ENCODE measurements at places on chromosomes 11 and 22.
A peak's percentile ranks its signal among the peaks of the same experiment; 100 is the strongest.

DNA sequence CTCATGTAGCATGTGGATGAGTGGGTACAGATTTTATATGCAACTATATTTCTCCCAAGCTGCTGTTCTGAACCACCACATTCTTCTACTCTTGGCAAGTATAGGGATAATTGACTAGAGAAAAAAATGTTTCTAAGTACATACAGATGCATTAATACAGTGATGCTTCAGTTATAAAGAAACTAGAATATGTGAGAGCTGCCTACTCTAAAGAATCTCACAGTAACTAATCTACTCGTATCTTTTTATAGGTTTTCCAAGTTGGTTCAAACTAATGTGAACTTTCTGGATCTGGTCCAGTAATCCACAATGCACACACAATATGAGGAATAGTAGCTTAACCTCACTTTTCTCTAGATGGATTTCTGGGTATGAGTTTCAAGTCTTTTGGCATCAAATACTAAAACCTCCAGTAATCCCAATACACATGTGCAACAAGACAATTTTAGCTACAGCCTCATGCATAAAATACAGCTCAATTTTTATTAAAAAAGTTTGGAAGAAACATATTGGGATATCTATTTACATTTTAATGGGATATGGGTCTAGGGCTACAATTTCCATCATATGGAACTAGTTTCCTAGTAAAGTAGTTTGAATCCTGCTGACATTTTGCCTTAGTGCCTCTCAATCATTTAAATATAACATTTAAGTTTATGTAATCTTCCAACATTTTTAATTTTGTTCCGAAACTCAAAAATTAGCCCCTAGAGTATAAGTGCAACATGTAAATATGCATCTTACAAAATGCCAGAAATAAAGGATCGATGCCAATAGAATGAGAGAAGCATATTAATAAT is 2209.7 kb downstream of the LRRC4C start:
- no peak for DNase-seq

DNA sequence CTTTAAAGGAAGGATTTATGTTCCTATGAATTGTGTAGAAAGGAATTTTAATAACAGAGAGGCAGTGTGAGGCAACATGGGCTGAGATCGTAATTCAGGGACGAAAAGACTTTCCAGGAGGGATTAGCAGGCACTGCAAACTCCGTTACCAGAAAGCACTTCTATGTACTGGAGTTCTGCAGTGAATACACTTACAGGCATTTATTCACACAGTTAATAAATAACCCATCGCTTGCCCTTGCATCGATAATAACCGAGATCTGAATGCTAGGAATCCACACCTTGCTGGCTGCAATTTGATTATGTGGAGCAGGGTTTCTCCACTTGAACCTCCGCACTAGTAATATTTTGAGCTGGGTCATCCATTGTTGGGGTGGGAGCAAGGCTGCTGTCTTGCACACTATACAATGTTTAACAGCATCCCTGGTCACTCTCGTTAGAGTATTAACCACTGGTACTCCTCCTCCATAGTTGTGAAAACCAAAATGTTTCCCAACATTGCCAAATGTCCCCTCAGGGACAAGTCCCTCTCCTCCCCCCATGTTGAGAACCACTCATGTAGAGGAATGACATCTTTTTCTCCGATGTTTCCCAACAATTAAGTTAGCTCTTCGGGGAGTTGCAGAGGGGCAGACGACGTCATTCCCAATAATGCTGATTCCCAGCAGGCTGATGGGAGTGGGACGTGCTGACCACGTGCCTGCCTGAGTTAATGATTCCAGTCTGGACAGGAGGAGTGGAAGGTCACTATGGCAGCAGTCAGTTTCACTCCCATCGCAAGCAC is 99.5 kb downstream of the SNX19 start:
- no peak for DNase-seq

- DNase-seq, result no peak
These were observed 13.5 kb downstream of the RHBDD3 start for GRCh38 chr22:29254286-29254660.

GRCh38 chr11:12769834-12770345 is 95.7 kb downstream of the TEAD1 start:
- DNase-seq, result no peak

DNA sequence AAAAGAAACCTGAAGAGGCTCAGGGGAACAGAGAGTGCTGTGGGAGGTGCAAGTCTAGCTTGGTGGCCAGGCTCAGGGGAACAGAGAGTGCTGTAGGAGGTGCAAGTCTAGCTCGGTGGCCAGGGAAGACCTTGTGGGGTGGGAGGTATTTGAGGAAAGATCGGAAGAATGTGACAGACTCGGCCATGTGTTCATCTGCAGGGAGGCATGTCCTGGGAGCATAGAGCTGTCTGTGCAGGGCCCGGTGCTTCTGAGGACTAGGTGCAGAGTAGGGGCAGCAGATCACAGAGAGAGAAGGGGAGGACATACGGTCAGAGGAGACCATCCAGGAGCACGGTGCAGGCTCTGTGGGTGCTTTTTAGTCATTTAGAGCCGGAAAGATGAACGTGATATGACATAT is 10.8 kb downstream of the IFITM10 start:
- DNase-seq, result no peak

DNA sequence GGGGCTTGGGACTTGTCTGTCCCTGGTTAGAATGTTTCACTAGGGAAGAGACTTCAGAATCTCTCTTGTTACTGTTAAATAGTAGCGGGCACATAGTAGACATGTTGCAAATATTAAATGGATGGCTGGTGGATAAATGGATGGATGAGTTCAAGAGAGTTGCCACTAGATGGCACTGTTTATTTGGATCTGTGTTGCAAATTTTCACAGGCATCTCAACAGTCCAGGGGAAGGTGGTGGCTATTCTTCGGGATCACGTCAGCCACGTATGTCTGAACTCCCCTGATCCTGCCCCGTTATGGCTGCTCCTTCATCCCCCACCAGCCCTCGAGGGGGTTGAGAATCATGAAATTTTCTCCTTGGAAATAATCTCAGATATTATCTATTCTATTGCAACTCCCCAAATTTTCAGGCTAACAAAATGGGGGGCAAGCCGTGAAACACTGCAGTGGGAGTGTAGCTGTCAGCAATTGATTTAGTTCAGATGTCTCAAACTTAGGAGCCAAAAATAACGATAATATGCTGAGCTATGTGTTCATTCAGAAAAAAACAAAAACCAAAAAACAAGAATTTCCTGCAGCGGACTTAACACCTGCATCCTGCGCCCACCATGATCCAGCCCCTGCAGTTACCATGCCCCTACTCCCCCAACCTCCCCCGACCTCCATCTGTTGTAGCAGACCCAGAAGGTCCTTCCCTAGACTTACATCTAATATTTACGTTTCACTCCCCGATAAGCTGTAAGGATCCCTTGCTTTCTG is 29.1 kb upstream of the BIRC3 start:
- no peak for DNase-seq

DNA sequence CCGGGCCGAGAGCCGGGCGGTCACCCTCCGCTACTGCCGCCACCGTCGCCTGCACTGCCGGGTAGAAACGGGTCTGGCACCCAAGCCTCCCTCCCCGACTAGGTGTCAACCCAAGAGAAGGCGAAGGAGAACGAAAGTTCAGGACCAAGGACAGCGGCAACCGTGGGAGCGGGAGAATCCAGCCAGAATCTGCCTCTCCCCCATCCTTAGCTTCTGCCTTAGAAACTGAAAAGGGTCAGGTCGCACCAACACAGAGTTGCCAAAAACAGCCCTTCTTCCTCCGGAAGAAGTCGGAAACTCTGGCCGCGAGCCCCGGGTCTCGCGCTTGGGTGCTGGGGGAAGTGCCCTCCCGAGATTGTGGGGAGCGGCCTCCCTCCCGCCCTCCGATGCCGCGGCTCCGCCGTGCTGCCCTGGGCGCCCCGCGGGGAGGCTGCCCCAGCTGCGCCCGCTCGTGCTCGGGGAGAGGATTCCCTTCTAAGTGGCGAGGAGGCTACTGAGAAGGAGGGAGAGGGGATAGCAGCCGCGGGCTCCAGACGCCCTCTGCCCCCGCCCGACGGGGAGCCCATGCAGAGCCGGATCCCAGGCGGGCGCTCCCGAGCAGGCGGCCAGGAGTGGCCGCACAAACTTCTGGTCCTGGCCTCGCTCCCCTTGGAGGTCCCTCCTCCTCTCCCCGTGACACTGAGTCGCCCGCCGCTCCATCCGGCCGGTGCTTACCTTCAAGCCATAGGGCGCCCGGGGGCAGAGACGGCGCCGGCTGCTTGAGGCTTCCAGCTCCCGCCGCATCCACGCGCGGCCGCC is 637 bp downstream of the DRD2 start:
- peak; percentile 94 for DNase-seq

- DNase-seq, result no peak
These were observed 3.5 kb downstream of the KCNJ5 start for GRCh38 chr11:128894685-128895084.

GRCh38 chr22:23095733-23096342 is 25.5 kb downstream of the GNAZ start:
- DNase-seq, result no peak

GRCh38 chr11:107882095-107882820 is 23.7 kb upstream of the SLC35F2 start:
- DNase-seq, result no peak

DNA sequence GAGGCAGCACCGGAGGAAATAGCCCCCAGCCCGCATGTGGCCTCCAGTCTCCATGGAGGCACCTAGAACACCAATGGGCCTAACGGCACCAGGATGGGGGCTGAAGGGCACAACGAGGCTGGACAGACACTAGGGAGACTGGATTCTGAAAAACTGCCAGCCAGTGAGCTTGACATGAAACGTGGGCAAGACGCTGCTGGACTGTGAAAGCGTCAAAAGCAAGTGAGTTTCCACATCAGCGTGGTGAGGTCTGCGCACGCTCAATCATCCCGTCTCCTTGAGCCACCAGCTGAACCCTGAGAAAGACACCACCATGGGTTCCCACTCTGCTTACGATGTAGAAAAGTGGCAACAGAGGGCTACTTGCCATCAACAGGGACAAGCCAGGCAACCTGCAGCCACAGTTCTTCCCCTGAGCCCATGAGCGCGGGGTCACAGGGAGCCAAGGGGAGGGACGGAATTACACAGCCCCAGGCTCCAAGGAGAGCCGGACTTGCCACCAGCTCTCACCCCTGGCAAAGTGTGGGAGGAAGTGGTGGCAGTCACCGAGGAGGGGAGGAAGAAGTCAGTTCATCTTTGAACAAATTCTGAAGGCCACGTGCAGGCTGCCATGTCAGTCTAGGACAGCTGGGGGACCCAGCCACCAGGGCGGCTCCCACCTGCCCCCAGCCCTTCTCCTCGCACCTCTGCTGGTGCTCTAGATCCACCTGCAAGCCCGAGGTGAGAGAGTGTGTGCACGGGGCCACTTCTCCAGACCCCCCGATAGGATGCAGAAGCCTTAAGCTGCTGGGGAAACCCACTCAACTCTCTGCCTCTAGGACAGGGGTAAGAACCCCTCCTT is 131.1 kb downstream of the MPPED1 start:
- no peak for DNase-seq

DNA sequence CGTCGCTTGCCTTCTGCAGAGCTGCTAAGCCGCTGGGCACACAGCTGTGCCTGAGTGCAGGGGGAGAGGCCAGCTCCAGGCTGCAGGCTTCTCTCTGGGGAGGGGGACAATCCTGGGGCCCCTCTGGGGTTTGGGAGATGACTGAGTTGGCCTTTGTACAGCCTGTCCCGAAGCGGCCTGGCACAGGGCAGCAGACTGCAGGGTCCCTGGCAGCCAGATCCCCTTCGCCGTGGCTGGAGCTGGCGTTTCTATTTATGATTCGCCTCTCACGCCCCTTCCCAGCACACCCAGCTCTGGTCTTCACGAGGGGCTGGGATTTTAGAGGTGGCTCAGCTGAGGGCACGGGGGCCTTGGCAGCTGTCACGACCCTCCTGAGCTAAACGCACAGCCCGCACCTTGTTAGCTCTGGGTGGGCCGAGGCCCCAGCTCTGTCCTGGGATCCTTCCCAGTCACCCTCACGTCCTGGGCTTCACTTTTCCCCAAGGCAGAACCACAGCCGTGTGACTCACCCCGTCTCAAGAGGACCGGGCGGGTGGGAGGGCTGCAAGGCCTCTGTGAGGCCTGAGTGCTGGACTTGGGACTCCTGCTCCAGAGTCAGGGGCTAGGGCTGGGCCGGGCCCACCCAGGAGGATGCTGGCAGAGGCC is 18.4 kb downstream of the OSBPL5 start:
- DNase-seq, result no peak
